ENCODE measurements at places on chromosomes 7 and 10. TPM values are rescaled to one million over a fixed set of nuclear protein-coding genes. Genes with fewer than 3 reads are reported as not detected.

Gene MPLKIP
- total RNA-seq = 59.1 TPM

Gene SLC29A4
- 1.9 TPM for total RNA-seq

Gene EPO
- not detected for total RNA-seq

Gene PDIA4
- 332 TPM for total RNA-seq

Gene TAF5
- total RNA-seq = 2.5 TPM

Gene IFIT2
- 40.8 TPM for total RNA-seq

Gene LRRC4
- not detected for total RNA-seq

Gene PDCD11
- 33.0 TPM for total RNA-seq

Gene STEAP1B
- total RNA-seq = 2.6 TPM

Gene ALKBH4
- total RNA-seq = 6.5 TPM

Gene HOXA3
- 20.9 TPM for total RNA-seq

Gene PLXDC2
- total RNA-seq = not detected

Gene RTKN2
- total RNA-seq = 26.7 TPM

Gene MSMB
- 7.4 TPM for total RNA-seq

Gene TRIM73
- total RNA-seq = 1.7 TPM

Gene SORBS1
- 2.8 TPM for total RNA-seq

Gene AKR1C4
- 0.40 TPM for total RNA-seq

Gene WNT16
- total RNA-seq = not detected

Gene MCM10
- total RNA-seq = 42.0 TPM

Gene ELOVL3
- 0.27 TPM for total RNA-seq

Gene EBLN1
- total RNA-seq = not detected

Gene HKDC1
- 112 TPM for total RNA-seq

Gene C10orf62
- 1.5 TPM for total RNA-seq

Gene MARCHF5
- 28.1 TPM for total RNA-seq

Gene NUTM2A
- total RNA-seq = 1.1 TPM

Gene APBB1IP
- 1.9 TPM for total RNA-seq

Gene SLC39A12
- total RNA-seq = not detected

Gene ECHDC3
- 24.7 TPM for total RNA-seq

Gene HOXA10
- total RNA-seq = 11.8 TPM

Gene PRTFDC1
- total RNA-seq = 22.7 TPM

Gene TACC2
- total RNA-seq = 26.5 TPM

Gene SPOCK2
- 205 TPM for total RNA-seq

Gene RNLS
- total RNA-seq = 7.1 TPM

Gene FAM25G
- total RNA-seq = not detected

Gene SEPTIN14
- total RNA-seq = not detected

Gene CCDC126
- 11.0 TPM for total RNA-seq

Gene CALHM3
- total RNA-seq = not detected

Gene INA
- 1.3 TPM for total RNA-seq

Gene NKX2-3
- not detected for total RNA-seq

Gene SVOPL
- 1.5 TPM for total RNA-seq

Gene CLDN12
- total RNA-seq = 42.5 TPM

Gene HOXA9
- total RNA-seq = 2.5 TPM

Gene ARHGEF5
- total RNA-seq = 51.5 TPM

Gene CTAGE4
- 20.0 TPM for total RNA-seq

Gene NFE2L3
- 108 TPM for total RNA-seq

Gene STAM
- total RNA-seq = 17.0 TPM

Gene BAIAP2L1
- total RNA-seq = 55.8 TPM

Gene SEMA3D
- total RNA-seq = 0.91 TPM

Gene WASL
- total RNA-seq = 37.5 TPM

Gene ST8SIA6
- not detected for total RNA-seq

Gene SPDYE2B
- not detected for total RNA-seq

Gene ANK3
- 32.9 TPM for total RNA-seq

Gene TMEM72
- not detected for total RNA-seq

All from Calu3 (cell line).